ENCODE measurements at places on chromosomes 4 and X.

GRCh38 chr4:154119317-154119716, 330.4 kb upstream of the SFRP2 start:
- no peak for DNase-seq

DNA sequence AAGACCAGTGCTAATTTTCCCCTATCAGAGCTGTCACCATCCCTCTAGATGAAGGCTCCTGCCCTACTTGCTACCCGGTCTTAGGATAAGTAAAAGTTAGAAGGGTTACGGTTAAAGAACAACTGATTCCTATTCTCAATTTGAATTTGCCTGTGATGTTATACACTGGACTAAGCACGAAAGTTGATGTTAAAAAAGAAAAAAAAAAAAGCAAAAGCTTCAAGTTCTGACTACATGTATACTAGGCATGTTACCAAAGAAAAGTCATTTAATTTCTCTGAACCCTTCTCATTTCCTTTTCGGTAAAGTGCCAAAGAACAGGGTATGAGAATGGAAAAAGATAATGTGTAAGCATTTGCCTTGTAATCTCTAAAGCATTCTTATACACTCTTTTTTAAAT, 1.4 kb upstream of the PPID start:
- DNase-seq: no peak

DNA sequence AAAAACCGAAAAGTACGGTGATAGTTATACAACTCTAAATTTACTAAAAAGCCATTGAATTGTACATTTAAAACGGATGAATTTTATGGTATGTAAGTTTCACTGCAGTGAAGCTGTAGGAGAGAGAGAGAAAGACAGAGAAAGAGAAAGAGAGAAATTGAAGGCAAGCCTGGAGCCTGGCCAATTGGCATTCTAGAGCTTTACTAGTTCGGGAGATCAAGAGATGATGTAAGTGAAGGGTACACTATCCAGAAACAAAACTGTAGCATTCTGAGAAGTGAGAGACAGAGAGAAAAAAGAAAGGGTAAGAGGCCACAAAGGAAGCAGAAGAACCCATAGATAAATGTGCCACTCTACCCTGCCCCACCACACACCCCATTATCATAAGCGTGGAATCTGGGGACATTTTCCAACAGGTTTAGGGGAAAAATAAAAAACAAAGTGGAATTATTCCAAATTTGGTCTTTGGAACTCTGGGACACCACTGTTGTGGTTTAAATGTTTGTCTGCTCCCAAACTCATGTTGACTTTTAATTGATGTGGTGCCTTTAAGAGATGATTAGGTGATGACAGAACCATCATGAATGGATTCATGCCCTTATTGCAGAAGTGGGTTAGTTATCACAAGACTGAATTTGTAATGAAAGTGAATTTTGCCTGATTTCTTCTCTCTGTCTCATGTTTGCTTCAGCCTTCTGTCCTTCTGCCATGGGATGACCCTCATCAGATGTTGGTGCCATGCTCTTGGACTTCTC, 123.0 kb upstream of the PLS3 start:
- DNase-seq: no peak

DNA sequence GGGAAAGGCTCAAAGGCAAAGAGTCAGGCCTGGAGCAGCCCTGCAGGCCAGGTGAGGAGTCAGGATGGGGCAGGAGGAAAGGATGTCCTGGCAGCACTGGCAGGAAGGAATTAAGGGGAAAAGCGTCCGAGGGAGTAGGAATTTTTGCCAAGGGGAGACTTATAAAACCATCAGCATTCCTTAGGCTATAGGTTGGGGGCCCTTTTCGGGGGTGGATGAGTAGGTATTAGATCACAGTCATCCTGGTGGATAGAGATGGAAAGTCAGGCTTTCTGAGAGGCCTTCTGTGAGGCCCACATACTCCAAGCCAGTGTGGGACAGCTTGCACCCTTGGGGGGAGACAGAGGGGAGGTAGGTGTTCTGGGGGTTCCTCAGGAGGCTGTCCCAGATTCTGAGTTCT, 12.3 kb downstream of the STARD8 start:
- no peak for DNase-seq

- no peak for DNase-seq
Observed at GRCh38 chr4:72312032-72312650, 256.9 kb downstream of the ADAMTS3 start.

DNA sequence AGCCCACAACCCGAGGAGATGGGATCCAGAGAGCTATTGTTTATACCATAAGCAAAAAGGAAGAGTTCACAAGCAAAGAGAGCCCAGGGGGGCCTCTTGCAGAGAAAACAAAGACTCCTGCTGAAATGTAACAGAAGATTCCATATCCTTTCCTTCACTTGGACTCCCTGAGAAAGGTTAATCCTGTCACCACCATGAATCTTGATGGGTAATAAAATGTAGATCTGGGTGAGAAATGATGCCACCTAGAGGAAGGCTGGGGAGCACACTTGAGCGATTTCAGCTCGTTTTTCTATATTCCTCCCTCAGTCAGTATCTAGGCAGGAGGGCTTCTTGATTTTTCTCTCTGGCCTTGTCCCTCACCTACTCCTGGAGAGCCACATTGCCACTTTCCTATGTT, 10.2 kb upstream of the KCNE5 start:
- no peak for DNase-seq

DNA sequence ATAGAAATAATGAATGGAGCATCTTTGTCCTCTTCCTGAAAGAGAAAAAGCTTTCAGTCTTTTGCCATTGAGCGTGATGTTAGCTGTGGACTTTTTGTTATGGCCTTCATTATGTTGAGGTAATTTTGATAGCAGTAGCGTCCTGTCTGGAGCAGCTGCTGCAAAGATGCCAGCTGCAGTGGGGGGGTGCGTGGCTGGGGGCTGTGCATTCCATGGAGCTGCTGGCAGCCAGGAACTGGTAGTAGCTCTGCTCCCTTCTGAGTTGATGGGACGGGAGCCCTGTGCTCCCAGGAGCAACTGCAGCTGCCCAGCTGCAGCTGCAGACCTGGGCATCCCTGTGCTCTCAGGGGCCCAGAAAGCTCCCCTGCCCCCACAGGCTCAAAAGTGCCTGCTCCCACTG, 50.4 kb downstream of the CCDC160 start:
- no peak for DNase-seq

- no peak for DNase-seq
Observed at GRCh38 chrX:144819406-144819805, 427.9 kb upstream of the SPANXN1 start.

DNA sequence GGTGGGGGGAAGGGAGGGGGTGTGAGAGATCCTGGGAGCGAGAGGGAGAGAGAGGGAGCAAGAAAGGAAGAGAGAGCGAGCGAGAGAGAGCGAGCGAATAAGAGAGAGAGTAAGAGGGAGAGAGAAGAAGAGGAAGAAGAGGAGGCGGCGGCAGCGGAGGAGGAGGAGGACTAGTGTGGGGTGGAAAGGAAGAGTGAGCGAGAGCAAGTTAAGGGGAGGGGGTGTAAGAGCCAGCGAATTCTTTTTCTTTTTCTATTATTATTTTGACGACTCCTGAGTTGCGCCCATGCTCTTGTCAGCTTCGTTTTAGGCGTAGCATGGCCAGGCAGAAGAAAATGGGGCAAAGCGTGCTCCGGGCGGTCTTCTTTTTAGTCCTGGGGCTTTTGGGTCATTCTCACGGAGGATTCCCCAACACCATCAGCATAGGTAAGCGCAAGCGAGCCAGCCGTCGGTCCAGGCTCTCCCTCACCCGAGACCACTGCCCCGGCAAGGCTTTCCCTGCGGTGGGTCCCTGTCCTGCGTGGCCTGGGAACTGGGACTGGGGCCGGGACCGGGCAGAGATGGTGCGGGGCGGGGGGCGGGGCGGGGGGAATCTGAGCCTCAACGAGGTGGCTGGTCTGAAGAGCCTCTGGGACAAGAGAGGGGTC, at the start of gene GRIA3:
TSS of gene GRIA3 (plus strand) at position 60 of the 647 bp plus-strand sequence. CDS start at position 318, 258 bp downstream.
- DNase-seq: no peak

Data from stimulated activated CD4-positive, alpha-beta T cell treated with anti-CD3 and anti-CD28 coated beads, Interleukin-1b, Interleukin-23, amount 100 ng/mL, for 24 hours (primary cell).